ENCODE measurements at places on chromosomes 1 and 21.

DNA sequence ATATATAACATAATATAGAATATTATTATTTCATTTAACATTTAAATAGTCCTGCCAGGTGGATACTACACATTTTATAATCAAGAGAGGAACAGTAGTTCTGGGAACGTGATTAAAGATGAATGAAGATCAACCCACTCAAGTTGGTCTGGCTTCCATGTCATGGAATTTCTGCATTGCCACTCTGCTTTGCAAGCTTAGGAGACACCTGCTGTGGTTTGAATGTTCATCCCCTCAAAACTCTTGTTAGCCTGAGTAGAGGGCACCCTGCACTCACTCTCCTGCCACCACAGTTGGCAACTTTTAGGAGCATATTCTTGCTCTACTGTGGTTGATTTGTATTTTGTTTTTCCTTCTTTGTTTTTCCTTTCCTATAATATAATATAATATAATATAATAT lies 153.2 kb downstream of the GLUL start:
- DNase-seq, result no peak

GRCh38 chr1:177333936-177334595 lies 163.3 kb downstream of the BRINP2 start:
- DNase-seq, result no peak

- DNase-seq, result no peak
Measured at GRCh38 chr1:107277022-107277421, 136.2 kb downstream of the NTNG1 start.

GRCh38 chr1:222974496-222974895 lies 159.7 kb downstream of the DISP1 start:
- DNase-seq, result no peak

- DNase-seq, result no peak
Measured at GRCh38 chr1:92964316-92964715, 3.1 kb upstream of the DIPK1A start.

DNA sequence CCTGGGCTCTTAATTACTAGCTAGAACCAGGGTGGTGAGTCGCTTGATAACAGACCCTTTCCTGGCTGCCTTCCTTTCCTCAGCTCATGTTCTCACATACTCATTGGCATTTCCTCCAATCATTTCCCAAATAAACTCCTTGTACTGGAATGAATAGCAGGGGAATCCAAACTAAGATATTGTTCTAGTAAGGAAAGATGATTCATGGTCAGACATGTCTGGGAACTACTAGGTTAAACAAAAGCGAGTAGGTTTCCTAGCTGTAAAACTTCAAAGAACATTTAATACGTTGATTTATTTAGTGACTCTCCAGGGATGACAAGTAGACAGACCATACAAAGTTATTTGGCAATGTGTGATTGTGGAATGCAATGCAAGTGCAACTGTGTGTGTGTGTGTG lies 121.2 kb upstream of the KCNJ6 start:
- DNase-seq, result no peak

DNA sequence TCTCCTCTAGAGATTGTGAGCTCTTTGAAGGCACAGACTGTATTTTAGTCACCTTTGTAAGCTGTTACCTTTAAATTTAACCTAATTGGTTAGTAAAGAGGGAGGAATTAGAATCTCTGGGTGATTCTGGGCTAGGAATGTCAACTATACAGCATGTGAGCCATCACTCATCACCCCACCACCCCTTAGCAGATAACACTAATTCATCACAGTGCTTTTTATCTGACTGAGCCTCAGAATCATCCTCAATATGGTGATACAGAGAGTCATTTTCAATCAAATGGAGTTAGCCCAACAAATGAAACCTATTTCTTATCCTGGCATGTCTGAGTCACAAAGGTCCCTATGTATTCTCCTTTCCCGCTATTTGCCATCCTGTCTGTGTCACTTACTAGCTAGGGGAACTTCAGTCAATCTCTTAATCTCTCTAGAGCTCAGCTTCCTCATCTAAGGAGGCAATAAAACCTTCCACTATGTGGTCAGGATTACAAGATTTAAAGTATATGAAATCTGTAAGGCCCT lies 13.3 kb downstream of the KCNJ10 start:
- DNase-seq, result no peak

DNA sequence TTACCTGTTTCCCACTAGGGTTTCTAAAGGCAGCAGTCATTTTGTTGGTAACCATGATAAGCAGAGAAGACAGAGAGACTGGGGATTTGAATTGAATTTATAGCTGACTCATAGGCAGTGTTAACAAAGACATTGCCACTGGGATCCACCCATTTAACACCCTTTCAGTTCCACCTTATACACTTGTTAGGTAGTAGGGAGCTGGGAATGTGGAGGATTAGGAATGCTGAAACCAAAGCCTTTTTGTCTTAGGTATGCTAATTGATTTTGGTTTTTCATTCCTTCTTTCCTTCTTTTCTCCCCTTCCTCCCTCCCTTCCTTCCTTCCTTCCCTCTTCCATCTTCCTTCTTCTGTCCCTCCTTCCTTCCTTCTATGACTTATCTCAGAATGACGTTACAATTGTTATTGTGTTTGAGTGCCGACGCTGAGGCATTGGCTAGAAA lies 7.5 kb upstream of the EVI5 start:
- no peak for DNase-seq

DNA sequence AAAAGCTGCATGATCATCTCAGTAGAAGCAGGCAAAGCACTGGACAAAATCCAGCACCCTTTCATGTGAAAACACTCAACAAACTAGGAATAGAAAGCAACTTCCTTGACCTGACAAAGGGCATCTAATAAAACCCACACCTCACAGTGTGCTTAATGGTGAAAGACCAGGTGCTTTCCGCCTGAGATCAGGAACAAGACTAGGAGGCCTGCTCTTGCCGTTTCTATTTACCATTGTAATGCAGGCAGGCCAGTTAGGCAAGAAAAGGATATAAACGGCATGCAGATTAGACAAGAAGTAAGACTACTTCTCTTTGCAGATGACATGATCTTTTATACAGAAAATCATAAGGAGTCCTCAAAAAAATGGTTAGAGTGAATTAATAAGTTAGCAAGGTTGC lies 37.2 kb downstream of the SLC37A1 start:
- DNase-seq, result no peak

- peak; percentile 53 for DNase-seq
Measured at GRCh38 chr1:153566414-153567371, 1.0 kb upstream of the S100A2 start.

DNA sequence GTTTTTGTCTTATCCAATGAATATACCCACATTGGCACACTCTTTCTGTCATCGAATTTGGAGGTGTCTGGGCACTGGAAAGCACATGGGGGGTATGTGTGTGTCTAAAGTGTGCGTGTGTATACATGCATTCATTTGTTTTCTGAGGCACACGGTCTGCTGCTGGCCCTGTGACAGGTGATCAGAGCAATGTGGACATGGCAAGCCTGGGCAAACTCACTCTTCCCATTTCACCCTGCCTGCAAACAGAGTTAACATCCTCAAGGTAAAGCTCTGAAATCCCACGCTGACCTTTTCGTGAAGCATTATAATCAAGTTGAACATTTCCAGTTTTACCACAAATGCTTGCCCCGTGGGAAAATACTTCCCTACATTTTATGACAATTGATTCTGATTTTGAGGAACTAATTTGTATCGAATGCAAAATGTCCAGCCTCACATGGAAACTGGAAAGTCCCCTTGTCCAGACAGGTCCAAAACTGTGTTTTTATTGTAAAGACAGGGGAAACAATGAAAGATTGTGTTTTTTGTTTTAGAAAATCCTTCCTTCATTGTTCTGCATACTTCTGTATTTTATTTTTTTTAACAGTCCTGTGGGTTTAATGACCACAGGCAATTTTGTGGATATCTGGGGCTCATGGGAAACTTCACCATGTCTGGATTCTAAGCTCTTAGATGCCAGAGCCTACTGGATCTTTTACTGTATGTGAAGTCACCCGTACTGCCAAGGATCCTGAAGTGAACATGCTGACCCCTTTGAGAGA lies 160.9 kb downstream of the PBX1 start:
- DNase-seq, result no peak
